ENCODE measurements at places on chromosomes 1 and 21.

DNA sequence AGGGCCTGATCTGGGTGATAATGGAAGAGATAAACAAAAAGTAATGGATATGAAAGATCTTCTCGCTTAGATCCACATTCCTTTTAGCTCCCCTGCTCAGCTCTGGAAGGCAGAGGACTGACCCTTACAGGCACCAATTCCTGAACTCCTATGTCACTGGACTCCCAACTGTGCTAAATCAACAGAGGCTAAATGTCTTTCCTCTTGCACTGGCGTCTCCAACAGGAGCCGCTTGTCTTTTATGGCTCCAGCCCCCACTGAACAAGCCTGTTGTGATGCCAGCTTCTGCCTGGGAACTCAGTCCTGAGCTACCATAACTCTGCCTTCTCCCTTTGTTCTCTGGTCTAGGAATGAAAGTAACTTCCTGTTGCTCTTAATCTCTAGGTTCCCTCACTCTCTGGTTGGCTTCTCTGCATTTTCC is 142.1 kb upstream of the COL11A1 start:
- no peak for DNase-seq

- DNase-seq, result no peak
Measured at GRCh38 chr1:175480343-175480822, 263.0 kb downstream of the TNR start.

GRCh38 chr1:168097921-168098528 is 38.7 kb downstream of the GPR161 start:
- DNase-seq, result no peak

- no peak for DNase-seq
Measured at GRCh38 chr1:153386500-153386901, 4.4 kb downstream of the S100A8 start.

GRCh38 chr1:198117267-198117666 is 39.5 kb upstream of the NEK7 start:
- DNase-seq, result no peak

DNA sequence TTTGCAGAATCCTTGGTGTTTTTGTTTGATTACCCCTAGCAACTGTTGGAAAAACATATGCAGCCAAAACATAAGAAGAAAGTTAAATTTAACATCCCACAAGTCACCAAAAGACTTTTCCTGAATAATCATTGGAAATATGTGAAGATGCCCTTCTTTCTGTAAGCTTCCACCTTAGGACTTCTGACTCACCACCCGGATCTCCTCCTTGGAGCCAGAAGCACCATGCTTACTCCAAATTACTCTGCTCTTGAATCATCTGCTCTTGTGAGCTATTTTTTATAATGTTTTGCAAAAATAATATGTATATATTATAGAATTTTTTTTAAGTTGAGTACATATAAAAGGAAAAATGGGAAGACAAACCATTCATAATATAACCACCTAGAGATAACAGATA is 391.7 kb downstream of the KCTD3 start:
- DNase-seq, result no peak

- DNase-seq, result no peak
Measured at GRCh38 chr1:58902830-58903513, 119.1 kb upstream of the JUN start.

DNA sequence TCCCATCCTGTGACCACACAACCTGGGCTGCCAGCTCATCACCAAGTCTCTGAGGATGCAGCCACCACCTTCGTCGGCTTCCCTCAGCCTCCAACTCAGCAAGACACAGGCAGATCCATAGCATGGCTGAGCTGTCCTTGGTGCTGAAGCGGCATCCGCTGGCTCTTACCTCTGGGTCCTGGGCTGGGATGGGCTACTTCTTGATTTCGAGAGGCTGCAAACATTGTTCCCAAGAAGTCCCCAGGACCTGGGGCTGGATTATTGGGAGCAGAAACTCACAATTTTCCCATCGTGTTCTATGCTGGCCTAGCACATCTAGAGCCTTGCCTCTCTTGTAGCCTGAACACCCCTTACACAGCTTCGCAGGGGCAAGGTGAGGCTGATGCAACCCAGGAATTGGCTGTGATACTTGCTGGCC is 24.9 kb upstream of the C1QA start:
- DNase-seq, result no peak

- DNase-seq, result no peak
Measured at GRCh38 chr1:172359491-172359999, 60.9 kb upstream of the C1orf105 start.

DNA sequence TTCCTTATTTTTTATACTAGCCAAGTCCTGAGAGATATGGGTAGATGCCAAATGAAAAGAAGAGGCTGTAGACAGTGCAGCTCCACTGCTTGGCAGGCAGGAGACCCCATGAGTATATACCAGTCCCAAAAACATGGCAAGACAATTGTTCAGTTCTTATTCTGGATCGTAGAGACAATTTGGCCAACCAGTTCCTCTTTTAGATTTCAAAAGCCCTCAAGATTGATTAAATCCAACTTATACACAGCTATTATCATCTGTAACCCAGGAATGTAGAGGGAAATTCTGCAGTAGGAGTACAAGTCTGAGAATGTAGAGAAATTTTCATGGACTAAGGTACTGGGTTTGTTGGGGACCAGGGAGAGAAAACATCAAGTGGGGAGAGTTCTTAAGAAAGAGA is 50.3 kb downstream of the ATP6V1G3 start:
- no peak for DNase-seq

GRCh38 chr1:11158720-11159321 is 30.3 kb upstream of the ANGPTL7 start:
- no peak for DNase-seq

- no peak for DNase-seq
Measured at GRCh38 chr1:207218512-207219362, 102.7 kb upstream of the CD55 start.

- no peak for DNase-seq
Measured at GRCh38 chr1:232682248-232682647, 52.3 kb upstream of the SIPA1L2 start.

DNA sequence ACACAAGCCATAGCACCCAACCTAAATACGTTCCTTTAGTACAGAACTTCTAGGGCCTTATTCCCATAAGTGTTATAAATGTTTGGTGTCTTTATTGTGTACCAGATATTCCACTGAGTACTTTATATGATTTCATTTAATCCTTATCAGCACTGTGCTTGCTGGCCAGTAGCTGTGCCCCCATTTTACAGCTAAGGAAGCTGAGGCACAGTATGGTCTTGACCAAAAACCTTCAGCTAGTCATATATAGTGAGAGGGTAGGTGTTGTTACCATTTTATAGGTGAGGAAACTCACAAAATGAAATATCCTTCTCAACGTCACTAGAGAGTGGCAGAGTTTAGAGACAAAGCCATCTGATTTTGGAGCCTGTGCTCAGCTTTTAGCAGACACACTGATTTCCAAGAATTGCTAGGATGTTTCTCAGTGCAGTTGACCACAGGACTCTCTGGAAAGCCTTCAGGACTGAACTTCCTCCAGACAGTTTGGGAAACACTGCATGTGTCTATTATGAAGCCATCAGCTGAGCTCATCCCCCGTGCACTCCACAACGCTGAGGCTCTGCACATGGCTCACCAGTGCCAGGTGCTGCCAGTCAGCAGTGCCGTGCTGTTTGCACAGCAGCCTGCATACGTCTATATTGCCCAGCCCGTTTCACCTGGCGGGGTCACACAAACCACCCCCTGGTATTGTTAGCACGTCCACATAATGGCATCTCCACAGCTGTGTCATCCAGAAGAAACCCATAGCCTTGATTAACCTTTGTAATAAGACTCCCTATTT is 15.4 kb downstream of the NPPA start:
- DNase-seq, result no peak

- no peak for DNase-seq
Measured at GRCh38 chr1:187634940-187635339, 806.2 kb downstream of the PLA2G4A start.

DNA sequence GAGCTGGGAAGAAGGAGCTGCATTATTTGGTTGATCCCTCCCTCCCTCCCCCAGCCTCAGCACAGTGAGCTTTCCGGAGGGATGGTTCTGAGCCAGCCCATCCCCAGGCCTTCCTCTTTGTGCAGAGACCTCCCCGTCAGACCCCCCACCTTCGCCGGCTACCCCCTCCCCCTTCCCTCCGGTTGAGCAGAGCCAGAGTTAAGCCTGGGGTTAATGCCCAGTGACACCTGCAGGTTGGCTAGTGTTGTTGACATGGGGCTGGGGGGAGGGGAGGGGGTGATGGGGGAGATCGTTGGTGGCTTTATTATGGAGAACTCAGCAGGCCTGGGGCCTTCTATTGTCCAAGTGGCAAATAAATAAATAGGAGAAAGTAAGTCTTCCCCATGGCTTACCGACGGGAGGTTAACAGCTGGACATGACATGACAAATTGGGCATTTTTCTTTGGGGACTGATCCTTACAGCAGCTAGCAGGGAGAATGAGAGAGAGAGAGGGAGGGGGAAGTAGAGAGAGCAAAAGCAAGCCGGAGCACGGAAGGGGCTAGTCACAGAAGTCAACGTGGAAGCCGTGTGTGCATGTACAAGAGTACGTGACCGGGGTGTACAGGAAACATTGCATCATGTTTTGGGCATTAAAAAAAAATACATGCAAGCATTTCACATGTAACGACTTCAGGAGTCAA is 131.1 kb downstream of the TMEM53 start:
- no peak for DNase-seq

DNA sequence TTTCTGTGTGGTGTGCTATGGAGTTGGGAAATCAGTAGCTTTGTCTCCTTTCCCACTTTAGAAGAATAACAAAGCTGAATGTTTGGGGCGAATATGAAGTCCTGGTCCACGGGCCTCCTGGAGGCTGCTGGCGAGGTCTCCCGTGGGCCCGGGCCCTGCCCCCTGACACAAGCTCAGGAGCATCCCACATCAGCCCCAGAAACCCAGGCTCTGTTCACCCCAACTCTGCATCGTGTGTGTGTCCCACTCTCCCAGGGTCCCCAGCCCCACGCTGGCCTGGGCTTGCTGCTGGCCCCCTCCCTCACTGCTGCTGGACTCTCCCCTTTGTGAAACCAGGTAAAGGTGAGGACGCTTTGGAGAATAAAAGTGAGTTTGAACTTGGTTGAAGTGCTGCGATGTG is 8.1 kb downstream of the PRDM16 start:
- no peak for DNase-seq

DNA sequence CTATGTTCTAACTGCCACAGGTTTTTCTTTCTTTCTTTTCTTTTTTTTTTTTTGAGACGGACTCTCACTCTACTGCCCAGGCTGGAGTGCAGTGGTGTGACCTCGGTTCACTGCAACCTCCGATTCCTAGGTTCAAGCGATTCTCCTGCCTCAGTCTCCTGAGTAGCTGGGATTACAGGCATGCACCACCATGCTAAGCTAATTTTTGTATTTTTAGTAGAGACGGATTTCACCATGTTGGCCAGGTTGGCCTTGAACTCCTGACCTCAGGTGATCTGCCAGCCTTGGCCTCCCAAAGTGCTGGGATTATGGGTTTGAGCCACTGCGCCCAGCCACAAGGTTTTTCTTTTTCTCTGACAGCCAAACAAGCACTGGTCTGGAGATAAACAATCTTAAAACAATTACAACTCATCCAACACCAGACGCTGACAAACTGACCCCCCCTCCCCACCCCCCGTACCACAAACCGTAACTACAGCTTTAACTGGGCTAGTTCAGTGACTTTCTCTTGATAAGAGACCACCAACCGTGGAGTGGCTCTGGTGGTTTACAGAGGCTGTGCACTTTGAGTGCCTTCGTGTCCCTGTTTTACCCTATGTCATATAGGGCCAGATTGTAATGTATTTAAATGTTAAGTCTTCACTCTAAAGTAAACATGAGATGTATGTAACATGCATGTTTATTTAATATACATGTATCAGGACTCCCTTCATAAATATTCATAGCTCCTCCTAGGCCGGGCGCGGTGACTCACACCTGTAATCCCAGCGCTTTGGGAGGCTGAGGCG is 19.5 kb upstream of the PUM1 start:
- no peak for DNase-seq

DNA sequence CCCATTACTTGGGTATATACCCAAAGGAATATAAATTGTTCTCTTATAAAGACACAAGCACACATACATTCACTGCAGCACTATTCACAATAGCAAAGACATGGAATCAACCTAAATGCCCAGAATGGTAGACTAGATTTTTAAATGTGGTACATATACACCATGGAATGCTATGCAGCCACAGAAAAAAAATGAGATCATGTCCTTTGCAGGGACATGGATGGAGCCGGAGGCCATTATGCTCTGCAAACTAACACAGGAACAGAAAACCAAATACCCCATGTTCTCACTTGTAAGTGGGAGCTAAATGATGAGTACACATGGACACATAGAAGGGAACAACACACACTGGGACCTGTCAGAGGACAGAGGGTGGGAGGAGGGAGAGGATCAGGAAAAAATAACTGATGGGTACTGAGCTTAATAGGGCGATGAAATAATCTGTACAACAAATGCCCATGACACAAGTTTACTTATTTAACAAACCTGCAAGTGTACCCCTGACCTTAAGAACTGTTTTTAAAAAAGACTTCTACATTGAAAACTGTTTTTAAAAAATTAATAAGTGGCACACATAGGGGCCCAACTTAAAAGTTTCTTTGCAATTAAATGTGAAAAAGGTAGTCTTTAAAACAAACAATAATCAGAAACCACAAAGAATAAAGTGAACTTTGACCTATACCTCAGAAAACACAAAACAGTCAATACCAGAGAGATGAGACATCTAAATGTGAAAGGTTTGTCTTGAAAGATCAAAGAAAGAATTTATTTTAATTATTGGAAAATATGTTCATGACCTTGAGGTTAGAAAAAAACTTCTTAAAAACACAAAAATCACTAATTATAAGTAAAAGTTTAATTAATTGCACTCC is 75.2 kb downstream of the CDC42BPA start:
- DNase-seq, result no peak

GRCh38 chr1:113266788-113267187 is 123.5 kb upstream of the MAGI3 start:
- DNase-seq, result no peak

- no peak for DNase-seq
Measured at GRCh38 chr1:12741946-12742345, 4.1 kb upstream of the CFAP107 start.

DNA sequence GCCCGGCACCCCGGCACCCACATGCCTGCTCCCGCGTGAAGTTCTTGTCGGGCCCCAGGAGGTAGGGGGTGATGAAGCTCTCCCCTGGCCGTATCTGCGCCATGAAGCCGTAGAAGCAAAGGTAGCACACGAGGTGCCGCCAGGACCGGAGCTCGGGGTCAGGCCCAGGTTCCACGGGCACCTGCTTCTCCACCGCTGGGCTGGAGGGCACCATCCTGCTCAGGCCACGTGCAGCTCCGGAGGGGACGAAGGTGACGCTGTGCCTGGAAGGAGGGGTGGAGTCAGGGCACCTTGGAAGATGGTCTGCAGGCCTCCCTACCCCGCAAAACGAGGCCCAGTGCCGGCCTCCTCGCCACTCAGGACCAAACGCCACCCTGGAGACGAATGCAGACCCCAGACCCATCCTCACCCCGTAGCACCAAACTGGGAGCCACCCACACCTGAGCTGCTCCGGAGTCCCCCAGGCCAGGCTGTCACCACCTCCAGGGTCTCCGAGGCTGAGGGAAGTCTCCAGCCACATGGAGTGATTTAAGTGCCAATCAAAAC is 4.4 kb downstream of the SLC19A1 start:
- DNase-seq, result no peak

GRCh38 chr1:182603646-182604174 is 479 bp downstream of the RGS16 start:
- no peak for DNase-seq
